Thymus (tissue), 14 donors: ENCODE measurements at places on chromosomes 2 and 18. TPM values are rescaled to one million over a fixed set of nuclear protein-coding genes. Genes with fewer than 3 reads are reported as not detected.

MITD1 gene
- 96.8 TPM for polyA plus RNA-seq

- no peak for DNase-seq
Measured at GRCh38 chr2:238949710-238950345, 101.9 kb downstream of the TWIST2 start.

DNA sequence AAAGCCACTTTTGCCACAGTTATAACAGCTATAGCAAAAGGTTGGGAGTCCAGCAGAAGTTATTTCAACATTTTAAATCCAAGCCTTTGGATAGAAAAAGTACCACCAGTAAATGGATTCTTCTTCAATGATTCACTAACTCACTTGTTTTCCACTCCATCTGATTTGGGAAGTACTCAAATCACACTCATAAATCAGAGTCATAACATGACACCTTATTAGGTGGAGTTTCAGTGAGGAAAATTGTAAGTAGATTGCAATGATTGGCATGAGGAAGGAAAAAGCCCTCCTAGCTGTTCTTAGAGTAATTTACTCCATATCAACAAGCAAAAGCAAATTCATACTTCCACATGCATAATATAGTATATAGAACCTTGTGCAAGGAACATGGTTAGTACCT, 132.9 kb downstream of the NR4A2 start:
- no peak for DNase-seq

SKOR2 gene
- polyA plus RNA-seq = under 0.01 TPM

DNA sequence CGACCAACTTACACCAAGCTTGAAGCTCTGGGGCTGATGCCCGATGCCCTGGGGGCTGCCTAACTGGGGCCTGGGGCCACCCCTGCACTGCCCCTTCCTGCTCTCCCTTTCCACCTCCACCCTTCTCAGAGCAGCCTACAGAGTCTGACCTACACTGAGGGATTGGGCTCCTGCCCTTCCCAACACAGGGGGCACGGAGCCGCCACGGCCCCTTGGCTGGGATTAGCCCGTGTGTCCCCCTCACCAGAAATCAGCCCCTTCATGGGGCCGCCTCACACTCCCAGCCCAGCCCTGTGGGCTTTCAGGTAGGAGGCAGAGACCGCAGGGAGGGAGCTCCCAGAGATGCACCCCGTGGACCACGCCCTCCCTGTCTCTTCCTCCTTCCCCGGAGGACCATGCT, 198.0 kb downstream of the EIPR1 start:
- no peak for DNase-seq

DNA sequence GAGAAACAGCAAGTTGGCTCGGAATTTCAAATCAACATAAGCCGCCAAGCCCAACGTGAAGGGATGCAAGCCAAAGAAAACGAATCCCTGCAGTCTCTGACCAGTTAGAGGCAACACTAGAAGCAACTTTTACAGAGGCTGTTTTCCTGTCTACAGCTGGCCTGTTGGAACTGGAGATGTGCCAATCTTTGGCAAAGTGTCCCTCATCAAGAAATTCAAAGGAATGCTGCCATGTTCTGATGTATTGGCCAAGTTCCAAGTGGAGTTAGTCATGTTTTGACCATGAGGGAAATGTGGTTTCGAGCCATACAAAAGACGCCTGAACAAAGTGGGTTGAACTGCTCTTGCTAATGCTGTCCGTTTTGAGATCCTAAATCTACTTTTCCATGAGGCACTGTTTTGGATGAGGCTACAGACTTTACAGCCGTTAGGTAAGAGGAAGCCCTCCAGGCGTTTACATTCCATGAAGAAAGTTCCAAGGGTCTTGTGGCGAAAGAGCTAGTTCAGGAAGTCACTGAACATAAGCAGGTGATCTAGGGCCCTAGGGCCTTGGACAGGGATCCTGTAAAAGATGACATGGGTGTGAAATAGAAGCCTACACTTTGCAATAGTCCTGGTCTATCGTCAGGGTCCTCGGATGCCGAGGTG, 140.7 kb upstream of the PXDN start:
- no peak for DNase-seq

DNA sequence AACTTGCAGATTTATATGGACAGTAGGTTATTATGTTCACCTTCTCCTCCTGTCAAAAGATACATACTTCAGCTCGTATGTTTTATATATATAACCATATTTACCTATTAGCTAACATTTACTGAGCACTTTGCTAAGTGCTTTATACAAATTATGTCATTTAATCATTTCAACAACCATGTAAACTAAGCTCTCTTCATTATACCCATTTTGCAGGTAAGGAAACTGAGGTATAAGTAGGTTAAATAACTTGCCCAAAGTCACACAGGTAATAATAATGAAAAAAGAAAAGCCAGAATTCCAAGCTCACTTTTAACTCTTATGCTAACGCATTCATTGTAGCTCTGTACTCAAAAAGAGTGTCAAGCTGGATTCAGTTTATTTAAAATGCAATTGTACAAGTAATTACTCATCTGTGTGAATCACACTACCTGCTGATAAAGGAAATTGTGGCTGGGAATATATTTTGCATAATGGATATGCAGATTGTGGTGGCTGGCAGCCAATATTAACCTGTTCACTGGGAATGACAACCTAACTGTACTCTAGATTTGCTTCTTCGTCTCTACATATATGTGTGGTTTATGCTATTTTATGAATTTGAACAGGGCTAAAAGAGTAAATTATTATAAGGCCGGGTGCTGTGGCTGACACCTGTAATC, 20.6 kb downstream of the SLC16A14 start:
- DNase-seq = no peak

DNA sequence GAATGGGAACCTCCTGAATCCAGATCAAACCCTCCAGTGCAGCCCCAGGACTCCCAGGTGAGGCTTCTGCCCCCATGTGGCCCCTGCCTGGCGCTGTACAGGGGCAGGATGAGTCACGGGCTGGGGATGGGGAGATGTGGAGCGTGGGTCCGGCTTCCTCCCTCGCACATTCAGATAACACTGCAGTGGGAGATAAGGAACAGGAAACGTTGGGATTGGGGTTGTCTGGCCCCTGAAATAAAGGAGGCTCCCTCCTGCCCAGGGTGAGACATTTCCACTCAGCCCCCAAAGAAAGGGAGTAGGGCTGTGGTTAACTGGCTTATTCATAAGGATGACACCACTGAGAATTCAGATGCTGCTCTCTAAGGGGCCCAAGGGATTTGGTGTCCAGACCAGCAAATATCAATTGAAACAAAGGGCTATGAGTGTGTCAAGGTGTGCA, 30.7 kb downstream of the IGFBP5 start:
- DNase-seq = no peak
